ENCODE measurements at places on chromosomes 1 and 21.

GRCh38 chr1:234313171-234313570, 60.1 kb upstream of the COA6 start:
- 0 out of 3 replicates have a peak, but pooled peaks cover 2% of the 10 kb centered on the region for H3K4me1 ChIP-seq
- no peak overlapping the region for H3K27ac ChIP-seq
- H3K27me3 ChIP-seq = peaks cover 71% of the 10 kb centered on the region
- H3K36me3 ChIP-seq = no peaks in the 10 kb centered on the region

GRCh38 chr1:153387001-153387400, 3.9 kb downstream of the S100A8 start:
- H3K4me1 ChIP-seq = peaks cover 6% of the 10 kb centered on the region
- H3K27me3 ChIP-seq = no peaks in the 10 kb centered on the region
- H3K4me3 ChIP-seq = no peak overlapping the region
- no peak for DNase-seq

GRCh38 chr1:27314169-27314568, 7.8 kb upstream of the TMEM222 start:
- no peaks in the 10 kb centered on the region for H3K36me3 ChIP-seq
- no peak overlapping the region for H3K4me3 ChIP-seq
- H3K27ac ChIP-seq = no peak overlapping the region
- H3K27me3 ChIP-seq = no peaks in the 10 kb centered on the region

DNA sequence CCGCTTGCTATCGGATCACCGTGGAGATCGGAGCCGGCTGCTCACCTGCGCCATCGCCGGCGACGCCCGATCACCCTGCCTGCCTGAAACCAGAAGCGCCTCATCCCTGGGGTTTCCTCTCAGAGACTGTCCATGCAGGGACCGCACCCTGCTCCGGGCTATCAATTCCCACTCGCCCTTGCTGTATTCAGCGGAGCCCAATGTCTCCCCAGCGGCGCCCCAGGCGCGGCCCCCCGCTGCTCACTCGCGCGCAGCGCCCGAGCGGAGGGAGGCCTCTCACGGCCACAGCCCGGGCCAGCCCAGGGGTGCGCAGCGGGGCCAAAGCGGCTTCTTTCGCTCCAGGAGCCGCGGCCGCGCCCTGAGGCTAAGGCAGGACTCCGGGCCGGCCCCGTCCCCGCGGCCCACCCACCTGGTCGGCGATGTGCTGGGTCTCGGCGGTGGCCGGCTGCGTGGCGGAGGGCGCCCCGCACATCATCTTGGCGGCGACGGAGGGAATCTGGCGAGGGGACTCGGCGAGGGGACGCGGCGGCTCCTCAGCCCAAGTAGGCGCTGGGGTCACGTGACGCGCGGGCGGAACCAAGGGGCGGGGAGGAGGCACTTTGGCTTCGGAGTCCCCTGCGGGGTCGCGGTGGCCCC, at the start of gene CSTB:
CSTB (minus strand) TSS at position 514 of the 636 bp plus-strand sequence; CDS start at position 475, 39 bp downstream.
- H3K4me1 ChIP-seq = peaks cover 63% of the 10 kb centered on the region
- DNase-seq = no peak
- no peaks in the 10 kb centered on the region for H3K27me3 ChIP-seq
- peak within 1 kb of the TSS; percentile 88 for H3K4me3 ChIP-seq
- H3K36me3 ChIP-seq = peaks cover 25% of the 10 kb centered on the region
- H3K27ac ChIP-seq = peak within 1 kb of the TSS; percentile 87

DNA sequence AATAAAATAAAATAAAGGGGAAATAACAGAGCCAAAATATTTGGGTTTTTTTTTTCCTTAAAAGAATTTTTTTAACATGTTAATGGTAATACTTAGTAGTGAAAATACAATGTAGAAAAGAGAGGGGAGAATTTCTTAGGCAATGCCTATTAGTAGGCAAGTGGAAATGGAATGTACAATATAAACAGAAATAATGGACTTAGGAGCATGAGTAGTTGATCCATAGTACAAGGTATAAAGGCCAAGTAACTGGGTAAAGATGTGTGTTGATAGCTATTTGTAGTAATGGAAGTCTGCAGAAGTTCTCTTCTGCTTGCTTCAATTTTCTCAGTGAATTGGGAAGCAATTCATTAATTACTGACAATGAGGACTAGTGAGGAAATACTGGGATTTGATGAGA, 34.4 kb downstream of the TESK2 start:
- H3K27ac ChIP-seq = no peak overlapping the region
- no peaks in the 10 kb centered on the region for H3K4me1 ChIP-seq
- no peaks in the 10 kb centered on the region for H3K36me3 ChIP-seq
- no peaks in the 10 kb centered on the region for H3K27me3 ChIP-seq
- no peak overlapping the region for H3K4me3 ChIP-seq

- no peak for DNase-seq
- H3K36me3 ChIP-seq = no peaks in the 10 kb centered on the region
- H3K4me3 ChIP-seq = no peak overlapping the region
- H3K27me3 ChIP-seq = no peaks in the 10 kb centered on the region
Observed at GRCh38 chr1:107116306-107116790, 24.5 kb upstream of the NTNG1 start.

GRCh38 chr1:20052386-20052785, 17.6 kb upstream of the PLA2G5 start:
- H3K4me3 ChIP-seq = no peak overlapping the region
- H3K27ac ChIP-seq = no peak overlapping the region

- no peak overlapping the region for H3K27ac ChIP-seq
- peaks cover 79% of the 10 kb centered on the region for H3K36me3 ChIP-seq
- H3K27me3 ChIP-seq = no peaks in the 10 kb centered on the region
- H3K4me1 ChIP-seq = peaks cover 32% of the 10 kb centered on the region
- H3K4me3 ChIP-seq = no peak overlapping the region
Observed at GRCh38 chr1:16250524-16251251, 13.7 kb upstream of the CPLANE2 start.
